NCI-H1092 (cell line): ENCODE measurements at places on chromosomes 1 and 21.

DNA sequence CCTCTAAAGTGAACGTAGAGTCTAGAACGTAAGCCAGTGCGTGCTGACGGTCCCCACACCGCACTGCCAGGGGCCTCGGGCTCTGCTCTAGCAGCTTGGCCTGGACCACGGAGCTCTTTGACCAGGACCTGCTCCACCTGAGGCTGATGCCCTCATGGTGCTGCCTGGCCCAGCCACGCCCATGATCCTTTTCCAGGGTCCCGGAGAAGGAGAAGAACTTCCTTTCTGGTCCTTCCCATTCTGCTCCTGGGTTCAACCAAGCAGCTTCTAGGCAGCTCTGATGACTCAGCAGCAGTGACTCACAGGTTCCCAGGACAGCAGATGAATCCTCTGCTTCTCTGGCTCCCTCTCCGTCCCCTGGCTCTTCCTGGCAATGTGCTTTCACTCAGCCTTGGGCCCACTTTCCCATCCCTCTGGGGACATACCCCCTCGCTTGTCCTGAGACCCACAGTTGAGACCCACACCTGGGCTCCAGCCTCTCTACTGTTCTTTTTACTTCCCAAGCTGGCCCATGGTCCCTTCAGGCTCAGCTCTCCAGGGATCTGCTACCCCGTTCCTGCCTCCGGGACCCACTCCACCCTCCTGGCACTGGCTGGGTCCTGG is 246.3 kb upstream of the RAB4A start:
- no peak for DNase-seq

GRCh38 chr1:155938220-155938627 is 3.2 kb upstream of the RXFP4 start:
- DNase-seq: peak; percentile 48

- no peak for DNase-seq
Measured at GRCh38 chr1:202127836-202128622, 5.3 kb downstream of the GPR37L1 start.

DNA sequence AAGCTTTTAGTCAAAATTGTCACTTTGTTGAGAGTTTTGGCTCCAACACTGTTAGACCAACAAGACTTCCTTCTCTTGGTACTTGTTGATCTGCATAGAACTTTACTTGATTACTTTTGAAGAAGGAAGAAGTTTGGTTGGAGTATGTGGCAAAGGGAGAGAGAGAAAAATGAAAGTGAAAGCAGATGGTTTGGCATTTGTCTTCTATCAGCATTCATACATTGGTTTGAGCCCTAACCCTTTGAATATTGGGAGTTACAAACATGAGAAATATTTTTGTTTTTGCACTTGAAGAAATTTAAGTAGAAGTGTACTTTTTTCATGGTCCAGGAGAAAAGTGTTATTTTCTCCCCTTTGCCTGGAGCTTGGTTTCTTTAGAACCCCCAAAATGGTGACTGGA is 169.8 kb downstream of the ADGRL4 start:
- DNase-seq: no peak

- DNase-seq: no peak
Measured at GRCh38 chr1:60622486-60622885, 459.9 kb upstream of the NFIA start.

DNA sequence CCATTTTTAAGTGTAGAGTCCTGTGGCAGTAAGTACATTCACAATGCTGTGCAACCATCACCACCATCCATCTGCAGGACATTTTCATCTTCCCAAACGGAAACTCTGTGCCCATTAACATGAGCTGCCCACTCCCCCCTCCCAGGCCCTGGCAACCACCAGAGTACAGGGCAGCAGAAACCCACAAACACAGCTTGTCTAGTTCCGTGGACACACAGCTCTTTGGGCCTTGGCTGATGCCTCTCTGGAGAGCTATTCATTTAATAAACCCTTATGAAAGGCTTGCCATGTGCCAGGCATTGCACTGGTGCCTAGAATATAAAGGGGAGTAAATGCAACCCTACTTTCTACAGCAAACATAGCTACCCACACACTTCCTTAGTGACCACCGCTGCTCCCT is 28.0 kb downstream of the STUM start:
- DNase-seq: no peak

DNA sequence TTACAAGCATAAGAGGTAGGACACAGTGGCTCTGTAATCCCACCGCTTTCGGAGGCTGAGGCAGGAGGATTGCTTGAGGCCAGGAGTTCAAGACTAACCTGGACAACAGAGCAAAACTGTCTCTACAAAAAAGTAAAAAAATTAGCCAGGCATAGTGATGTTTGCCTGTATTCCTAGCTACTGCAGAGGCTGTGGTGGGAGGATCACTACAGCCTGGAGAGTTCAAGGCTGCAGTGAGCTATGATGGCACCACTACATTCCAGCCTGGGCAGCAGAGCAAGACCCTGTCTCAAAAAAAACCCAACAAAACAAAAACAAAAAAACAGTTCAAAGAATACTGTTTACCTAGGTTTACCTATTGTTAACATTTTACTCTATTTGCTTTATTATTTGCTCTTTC is 37.4 kb downstream of the CLIC4 start:
- DNase-seq: no peak

GRCh38 chr1:61642475-61643232 is 82.3 kb downstream of the TM2D1 start:
- no peak for DNase-seq

GRCh38 chr1:28933918-28934317 is 19.5 kb downstream of the EPB41 start:
- DNase-seq: no peak

GRCh38 chr1:192787914-192788585 is 20.8 kb upstream of the RGS2 start:
- DNase-seq: no peak

DNA sequence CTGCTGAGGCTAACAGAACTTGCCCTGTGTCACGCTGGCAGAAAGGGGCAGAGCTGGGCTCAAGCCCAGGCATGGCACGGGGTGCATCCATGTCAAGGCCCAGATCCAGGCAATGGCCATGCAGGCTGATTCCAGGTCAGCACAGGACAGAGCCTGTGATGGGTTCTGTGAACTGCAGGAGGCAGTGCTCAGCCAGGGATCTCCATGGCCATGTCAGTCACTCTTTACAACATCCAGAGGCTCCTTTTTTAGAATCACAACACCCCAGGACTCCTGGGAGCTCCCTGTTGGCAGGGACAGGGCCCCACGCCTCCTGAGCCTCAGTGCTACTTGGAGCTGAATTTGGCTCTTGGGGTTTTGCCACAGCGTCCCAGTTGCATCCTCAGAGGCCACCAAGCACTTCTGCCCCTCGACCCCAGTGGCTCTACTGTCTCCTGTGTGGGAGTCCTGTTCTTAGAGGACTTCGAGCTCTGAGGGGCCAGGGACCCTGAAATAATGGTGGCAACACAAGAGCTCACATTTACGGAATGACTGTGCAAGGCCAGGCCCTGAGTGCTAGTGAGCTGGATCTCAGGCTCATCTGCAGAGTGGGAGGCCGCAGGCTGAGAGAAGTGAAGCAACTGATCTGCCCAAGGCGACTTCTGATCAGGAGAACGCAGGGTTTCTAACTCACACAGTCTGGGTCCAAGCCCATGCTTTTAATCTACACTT is 211.5 kb downstream of the TRABD2B start:
- no peak for DNase-seq

GRCh38 chr1:2585318-2586092 is 1.1 kb upstream of the PRXL2B start:
- DNase-seq: no peak

DNA sequence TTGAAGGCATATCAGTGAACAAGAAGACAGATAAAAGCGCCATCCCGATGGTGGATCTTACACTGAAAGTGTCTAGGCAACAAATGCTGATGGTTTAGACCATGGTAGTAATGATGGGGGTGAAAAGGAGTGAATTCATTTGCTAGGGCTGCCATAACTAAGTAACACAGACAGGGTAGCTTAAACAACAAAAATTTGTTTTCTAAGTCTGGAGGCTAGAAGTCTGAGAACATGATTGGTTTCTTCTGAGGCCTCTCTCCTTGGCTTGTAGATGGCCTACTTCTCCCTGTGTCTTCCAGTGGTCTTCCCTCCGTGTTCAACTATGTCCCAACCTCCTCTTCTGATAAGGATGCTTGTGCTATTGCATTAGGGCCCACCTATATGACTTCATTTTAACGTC is 13.4 kb upstream of the RAB3B start:
- DNase-seq: no peak

- no peak for DNase-seq
Measured at GRCh38 chr1:43304771-43305300, 4.1 kb downstream of the TIE1 start.

DNA sequence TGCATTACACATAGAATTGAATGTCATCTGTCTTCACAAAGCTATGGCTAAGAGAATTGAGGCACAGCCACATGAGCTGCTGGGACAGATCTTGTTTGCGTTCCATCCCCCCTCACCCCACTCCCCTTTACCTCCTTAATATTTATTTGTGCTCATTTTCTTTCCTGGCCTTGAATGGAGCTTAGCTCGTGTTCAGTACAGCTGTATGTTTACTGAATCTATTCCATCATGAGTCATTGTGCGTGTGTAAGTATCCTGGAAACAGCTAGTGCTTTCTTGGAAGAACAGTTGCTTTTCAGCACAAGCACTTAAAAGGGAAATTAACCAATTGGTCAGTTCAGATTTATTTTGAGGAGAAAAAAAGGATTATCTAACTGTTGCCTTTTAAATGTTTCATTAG is 14.7 kb downstream of the PROX1 start:
- peak; percentile 79 for DNase-seq

GRCh38 chr1:221643404-221644144 is 98.3 kb downstream of the DUSP10 start:
- no peak for DNase-seq

DNA sequence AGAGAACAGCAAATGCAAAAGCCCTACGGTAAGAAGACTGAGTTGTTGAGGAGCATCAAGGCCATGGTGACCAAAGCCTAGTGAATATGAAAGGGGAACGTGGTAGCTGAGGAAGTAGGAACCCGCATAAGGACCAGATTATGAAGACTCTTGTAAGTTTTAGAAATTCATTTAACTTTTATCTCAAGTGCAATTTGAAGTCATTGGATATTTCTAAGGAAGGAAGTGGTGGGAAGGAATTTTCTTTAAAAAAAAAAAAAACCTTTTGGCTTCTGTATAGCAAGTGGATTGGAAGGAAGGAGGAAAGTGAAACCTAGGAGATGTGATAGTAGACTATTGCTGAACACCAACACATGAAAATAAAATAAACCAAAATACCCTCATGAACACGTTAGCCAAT is 119.0 kb downstream of the TNFSF18 start:
- no peak for DNase-seq

DNA sequence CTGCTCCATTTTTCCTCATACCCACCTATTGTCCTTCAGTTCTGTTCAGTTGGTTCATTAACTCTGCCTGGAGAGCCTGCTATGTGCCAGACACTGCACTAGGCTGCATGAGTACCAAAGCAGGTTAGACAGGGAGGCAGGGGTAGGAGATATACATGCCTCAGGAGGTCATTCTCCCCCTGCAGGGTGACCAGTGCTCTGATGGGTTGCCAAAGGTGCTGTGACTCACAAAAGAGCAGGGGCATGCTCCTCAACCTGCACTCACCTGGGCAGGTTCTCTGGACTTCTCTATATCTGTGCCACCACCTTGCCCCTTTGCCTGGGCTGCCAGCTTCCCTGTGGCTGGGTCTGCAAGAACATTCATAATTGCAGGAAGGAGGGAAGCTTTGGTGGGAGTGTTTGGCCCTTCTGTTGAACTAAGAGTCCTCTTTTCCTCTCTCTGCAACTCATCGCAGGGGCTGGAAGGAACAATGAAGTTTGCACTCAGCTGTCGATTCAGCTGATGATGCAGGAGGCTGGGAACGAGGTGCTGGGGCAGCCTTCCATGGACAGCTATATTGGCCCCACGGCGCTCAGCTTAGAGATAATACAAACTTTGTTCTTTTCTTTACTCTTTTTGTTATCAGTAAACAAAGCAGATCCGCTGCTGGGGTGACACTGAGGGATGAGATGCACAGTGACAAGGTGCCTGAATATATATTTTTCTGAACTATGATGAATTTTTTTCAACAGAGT is 356.4 kb upstream of the PLXNA2 start:
- no peak for DNase-seq

DNA sequence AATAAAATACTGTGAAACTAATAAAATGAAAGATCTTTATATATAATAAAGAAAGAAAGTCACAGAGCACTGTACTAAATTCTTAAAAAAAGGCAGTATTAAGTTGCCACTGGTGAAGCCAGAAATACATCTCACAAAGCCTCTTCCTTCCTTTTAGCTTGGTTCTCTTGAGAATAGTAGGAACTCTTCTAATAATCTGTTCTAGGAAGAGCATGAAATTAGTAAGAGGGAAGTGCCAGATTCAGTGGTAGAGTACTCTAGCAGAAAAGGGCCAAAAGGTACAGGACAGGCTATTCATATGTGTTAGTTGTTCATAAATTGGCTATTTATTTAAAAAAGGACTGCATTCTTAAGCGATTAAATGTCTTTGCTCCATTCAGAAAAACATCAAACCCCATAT is 33.7 kb downstream of the CTTNBP2NL start:
- no peak for DNase-seq

- no peak for DNase-seq
Measured at GRCh38 chr1:36696261-36696940, 213.7 kb upstream of the CSF3R start.

GRCh38 chr1:154416471-154417337 is 11.6 kb downstream of the IL6R start:
- no peak for DNase-seq

- DNase-seq: no peak
Measured at GRCh38 chr1:42529724-42530181, 66.7 kb downstream of the CCDC30 start.

DNA sequence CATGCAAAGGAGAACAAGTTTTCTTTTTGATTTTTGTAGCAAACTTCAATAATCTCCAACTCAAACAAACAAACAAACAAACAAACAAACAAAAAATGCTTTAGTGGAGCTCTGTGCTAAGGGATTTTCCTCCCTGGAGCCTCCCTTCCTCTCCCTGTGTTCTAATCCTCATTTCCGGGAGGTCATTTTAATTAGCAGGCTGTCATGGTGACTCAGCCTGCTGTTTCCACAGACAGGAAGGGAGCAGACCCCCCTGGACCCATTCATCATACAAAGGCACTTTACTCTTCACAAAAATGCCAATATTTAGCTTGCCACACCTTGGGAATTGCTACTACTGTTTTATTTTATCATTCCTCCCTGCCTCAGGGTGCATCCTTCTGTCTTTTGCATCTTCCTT is 61.0 kb upstream of the SPATA6 start:
- DNase-seq: no peak
